ENCODE measurements at places on chromosomes 6 and 20.

- DNase-seq: no peak
Observed at GRCh38 chr6:125259354-125259736, 42.4 kb downstream of the HDDC2 start.

- DNase-seq: peak; percentile 84
Observed at GRCh38 chr6:18264219-18264922, at the start of gene DEK. Gene DEK, minus strand, starts transcription at chr6:18264530. Its CDS starts 543 bp downstream, at chr6:18263987.

GRCh38 chr6:158769234-158769770, 49.9 kb downstream of the EZR start:
- DNase-seq: no peak

DNA sequence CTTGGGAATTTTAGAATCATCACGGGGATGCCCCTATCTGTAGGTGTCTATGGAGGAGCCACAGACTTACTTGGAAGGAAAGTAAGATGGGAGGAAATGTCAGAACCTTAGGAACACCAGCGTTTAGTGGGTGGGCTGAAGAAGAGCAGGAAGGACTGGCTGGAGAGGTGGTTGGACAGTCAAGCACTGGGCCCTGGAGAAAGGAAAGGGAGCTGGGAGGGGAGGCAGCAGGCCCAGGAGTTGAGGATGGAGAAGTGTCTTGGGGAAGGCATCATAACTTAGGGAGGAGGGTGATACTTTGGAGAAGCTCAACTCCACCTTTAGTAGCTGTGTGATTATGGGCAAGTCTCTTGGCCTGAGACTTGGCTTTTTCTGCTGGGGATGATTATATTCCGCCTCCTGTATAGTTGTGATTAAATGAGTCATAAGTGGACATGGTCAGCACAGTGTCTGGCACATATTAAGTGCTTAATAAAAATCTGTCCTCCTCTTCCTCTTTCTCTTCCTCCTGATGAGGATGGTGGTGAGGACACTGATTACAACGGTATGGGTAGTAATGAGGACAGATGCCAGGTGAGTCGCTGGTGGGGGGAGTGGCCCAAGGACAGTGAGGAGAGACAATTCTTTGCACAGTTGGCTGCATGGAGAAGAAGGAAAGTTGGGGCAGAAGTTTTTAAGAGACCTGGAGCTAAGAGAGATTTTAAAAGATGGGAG, 125.7 kb downstream of the TOX2 start:
- DNase-seq: no peak

DNA sequence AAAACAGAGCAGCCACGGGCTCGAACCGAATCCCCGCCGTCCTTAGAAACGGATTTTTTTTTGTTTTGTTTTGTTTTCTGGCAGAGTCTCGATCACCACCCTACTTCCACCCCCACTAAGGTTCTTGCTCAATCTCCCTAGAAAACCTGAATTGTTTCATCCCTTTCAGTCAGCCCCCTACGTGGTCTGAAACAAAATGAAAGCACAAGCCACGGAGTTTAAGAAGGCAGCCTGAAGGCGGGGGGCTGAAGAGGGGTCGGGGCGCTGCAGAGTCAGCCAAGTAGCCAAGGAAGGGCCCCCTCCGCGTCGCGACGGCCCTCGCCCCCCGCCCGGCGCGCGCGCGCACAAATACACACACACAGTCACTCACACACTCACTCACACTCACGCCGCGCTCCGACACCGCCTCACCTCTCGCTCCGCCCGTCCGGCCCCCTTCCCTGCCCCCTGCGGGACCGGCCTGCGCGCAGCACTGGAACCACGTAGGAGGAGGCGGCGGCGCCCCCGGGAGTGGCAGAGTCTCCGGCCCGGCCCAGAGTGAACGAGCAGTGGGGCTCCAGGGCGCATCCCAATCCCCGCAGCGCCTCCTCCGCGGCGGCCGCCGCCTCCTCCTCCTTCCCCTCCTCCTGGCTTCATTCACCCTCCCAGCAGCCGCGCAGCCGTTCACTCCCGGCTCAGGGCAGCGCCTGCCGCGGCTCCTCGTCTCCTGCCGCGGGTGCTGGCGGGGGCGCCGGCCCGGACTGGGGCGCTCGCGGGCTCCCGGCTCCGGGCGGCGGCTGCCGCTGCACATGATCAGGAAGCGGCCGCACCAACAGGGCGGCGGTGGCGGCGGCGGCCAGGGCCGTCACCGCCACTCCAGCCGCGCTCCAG, 1.4 kb downstream of the ATXN1 start:
- DNase-seq: peak; percentile 80

DNA sequence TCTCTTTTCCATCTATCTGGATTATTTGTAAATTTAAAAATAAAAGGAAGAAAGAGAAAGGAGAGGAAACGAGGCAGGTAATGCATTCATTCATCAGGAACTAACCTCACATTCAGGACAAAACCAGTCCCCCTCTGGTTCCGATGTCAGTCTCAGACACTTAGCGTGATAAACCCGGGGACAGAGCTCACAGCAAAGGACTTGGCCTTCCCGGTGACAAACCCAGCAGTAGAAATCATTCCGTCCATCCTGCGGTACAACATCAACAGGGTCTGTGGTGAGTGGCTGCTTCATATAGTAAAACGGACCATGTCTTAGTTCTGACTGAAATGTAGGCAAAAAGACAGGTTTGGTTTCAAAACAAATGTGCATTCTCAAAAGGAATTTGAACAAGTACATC, 57.9 kb downstream of the ZMYND8 start:
- no peak for DNase-seq

GRCh38 chr20:17992847-17993513, 24.2 kb downstream of the MGME1 start:
- no peak for DNase-seq

DNA sequence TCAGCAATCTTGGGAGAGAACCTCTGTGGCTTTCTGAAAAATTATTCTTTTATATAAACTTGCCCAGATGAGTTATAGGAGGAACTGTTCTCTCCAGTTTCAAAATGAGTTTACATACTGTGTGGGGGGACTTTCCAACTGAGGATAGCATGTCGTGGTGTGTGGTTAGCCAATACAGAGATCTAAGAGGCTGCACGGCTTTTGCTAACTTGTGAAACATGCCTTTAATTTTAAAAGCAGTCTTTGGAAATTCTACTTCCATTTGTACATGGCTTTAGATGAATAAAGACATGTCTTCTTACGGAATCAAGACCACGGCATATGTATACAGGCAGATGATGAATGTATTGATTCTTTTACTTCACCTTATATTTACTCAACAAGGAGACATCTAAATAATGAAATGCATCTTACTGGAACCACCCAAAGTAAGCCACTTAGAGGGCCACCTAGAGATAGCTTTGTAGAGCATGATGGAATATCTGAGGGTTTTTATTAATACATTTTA, 39.8 kb downstream of the HIVEP1 start:
- DNase-seq: peak; percentile 56

GRCh38 chr6:24004659-24005058, 121.4 kb upstream of the NRSN1 start:
- no peak for DNase-seq

- DNase-seq: no peak
Observed at GRCh38 chr6:33853736-33854135, 49.9 kb upstream of the MLN start.

- no peak for DNase-seq
Observed at GRCh38 chr6:28941684-28942448, 18.1 kb upstream of the TRIM27 start.

DNA sequence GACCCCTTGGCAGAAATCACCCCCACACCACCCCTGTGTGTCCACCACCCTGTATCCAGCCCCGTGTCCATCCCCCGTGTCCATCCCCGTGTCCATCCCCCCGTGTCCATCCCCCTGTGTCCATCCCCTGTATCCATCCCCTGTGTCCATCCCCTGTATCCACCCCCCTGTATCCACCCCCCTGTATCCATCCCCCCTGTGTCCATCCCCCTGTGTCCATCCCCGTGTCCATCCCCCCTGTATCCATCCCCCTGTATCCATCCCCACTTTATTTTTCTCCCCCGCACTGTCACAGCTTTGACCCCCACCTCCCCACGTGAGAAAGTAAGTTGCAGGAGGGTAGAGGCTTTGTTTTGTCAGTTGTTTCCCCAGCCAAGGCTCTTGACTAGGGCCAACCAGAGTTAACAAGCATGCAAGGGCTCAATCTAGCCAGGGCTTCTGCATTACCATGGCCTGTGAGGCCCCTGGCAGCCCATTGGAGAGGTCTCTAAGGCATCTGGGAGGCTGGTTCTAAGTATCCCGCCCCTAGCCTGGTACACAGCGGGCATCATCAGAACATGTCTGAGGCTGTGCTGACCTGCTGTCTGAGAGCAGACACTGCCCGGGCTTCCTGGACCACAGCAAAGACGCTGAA, 18.1 kb upstream of the SIRPA start:
- no peak for DNase-seq

GRCh38 chr6:36378936-36379335, 8.5 kb downstream of the ETV7 start:
- no peak for DNase-seq

DNA sequence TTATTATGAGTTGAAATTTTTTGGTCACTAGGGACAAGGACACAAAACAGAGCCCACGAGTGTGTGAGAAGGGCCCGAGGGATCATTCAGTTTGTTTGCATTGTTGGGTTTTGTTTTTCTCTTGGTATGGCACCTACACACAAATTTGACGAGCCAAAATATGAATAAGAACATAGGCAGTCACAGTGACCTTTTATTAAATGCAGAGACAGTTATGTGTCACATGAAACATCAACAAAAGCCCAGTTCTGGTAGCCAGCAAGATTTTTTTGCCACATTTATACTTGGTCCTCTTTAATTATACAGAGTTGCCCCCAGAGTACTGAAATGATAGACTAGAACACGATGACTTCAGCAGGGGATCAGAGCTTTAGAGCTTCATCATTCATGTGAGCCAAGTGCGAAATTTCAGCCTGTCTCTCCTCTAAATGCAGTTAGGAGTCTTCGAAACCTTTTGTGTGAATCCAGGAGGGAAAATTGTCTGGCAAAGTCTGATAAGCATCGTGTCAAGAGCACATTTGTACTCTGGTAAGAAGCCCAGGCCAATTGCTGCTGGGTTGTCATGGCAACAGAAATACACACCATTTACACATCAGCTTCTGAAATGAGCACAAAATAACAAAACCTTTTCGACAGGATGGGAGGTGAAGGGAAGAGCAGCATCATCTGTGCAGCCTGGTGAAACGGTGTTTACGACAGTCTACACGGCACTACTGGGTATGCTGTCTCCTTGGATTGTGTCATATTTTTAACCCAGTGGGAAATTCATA, 79.2 kb upstream of the RIPOR2 start:
- no peak for DNase-seq

DNA sequence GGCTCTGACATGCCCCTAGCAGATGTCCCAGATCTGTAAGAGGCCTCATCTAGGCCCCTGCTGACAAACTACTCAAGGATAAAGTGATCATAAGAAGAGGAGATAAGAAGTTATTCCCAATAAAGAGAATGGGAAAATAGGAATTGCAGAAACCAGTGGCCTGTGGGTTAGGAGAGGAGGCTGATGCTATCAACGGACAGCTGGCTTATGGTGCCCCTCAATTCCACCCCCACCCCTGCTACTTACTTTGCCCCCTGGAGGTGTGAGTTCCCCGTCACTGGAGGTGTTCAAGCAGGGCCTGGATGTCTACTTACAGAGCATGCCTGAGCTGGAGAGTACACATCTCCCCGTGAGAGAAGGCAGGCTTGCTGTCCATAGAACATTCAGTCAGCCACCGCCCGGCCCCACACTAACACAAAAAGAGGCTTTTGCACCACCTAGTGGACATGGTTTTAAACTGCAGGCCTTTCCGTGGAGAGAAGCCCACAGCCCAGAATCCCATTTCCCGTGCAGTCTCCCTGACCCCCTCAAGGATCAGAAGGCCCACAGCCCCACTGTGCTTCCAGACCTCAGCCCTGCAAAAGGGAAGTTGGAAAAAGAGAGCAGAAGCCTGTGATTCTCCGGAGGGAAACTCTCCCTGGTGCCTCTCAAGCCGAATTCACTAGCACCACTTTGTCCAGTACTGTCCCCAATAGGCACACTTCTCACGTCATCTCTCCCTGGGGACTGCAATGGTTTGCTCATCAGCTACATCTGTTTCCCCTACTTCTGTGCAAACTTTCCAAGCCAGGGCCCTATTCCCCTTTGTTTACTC, 23.8 kb upstream of the BNIP5 start:
- DNase-seq: peak; percentile 64

DNA sequence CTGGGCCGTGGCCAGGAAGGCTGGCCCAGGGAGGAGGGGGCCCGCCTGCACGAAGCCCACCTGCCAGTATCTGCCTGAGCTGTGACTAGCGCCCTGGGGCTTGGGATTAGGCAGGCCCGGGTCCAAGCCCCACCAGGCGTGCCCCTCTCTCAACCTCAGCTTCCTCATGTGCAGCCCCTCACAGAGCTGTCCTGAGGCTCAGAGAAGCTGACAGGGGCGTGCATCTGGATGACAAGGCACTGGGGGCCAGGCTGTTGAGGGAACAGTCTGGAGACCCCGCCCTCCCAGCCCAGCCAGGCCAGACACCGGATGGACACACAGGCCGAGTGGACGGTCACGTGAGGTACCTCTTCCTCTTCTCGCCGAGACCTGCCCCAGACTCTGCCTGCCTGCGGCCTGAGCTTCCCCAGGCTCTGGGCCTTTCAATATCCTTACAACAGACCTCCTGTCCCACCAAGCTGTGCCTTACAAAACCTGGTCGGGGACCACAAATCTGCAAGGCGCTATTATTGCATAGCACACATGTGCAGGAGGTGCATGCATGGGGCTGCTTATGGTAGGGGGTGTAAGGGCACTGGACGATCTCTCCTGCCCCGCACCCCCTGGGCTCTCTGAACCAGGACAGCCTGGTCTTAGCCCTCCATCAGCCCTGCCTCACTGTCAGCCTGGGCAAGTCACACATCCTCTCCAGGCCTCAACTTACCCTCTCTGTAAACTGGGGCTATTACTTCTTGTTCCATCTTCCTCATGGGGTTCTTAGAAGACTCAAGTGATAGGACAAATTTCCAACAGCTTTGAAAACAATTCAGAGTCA, 20.0 kb downstream of the NOL4L start:
- no peak for DNase-seq

DNA sequence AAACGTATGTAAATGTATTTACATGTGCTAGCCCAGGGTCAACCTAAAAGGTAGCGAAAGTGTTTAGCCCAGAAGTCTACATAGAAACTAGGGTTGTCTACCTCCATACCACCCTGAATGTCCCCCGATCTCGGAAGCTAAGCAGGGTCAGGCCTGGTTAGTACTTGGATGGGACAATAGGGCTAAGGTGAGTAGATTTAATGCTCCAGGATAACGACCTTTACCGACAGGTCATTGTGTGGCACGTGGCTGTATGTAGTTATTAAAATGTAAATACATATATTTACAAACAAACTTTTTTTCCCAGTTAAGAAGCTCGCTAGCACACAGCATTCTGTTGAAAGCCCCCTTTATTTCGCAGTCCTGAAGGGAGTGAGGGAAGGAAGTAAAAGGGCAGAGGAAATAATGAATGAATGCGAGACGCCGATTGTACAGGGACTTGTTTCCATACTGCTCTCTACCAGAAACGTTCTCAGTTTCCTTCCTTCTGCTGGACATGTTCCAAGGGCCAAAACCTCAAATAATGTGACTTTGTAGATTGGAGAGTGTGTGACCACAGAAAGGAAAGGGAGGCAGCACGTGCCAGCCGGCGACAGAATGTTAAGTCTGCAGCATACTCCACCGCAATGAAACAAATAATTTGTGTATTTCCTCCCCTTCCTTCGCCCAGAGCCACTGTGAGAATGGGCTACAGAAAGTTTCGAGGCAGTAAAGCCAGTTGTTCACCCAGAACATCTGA, 612 bp downstream of the ADAT2 start:
- DNase-seq: peak; percentile 37
